Omental fat pad (tissue), 4 donors: ENCODE measurements at places on chromosomes 2 and 18.
A peak's percentile ranks its signal among the peaks of the same experiment; 100 is the strongest.

GRCh38 chr2:14720739-14721138 lies 88.2 kb downstream of the LRATD1 start:
- DNase-seq = no peak

- no peak for DNase-seq
Measured at GRCh38 chr2:85718009-85718391, 23.8 kb downstream of the GNLY start.

DNA sequence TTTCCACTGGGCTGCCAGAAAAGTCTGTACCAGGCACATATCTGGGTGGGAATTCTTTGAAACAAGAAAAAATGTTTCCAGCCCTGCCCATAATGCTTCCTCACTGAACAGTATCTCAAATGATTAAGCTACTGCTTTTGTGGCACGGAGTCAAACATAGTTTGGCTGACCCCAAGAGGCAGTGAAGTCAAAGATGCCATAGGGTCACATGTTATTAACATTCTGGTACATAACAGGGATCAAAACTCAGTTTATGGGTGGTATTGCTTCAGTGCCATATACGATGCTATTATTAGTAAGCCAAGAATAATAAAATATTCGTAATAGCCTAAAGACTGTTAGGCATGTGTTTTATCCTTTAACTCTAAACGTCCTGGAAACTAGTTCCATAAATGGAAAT lies 112.4 kb downstream of the FEZ2 start:
- DNase-seq = no peak

- DNase-seq = no peak
Measured at GRCh38 chr2:209806318-209806717, 34.7 kb downstream of the UNC80 start.

DNA sequence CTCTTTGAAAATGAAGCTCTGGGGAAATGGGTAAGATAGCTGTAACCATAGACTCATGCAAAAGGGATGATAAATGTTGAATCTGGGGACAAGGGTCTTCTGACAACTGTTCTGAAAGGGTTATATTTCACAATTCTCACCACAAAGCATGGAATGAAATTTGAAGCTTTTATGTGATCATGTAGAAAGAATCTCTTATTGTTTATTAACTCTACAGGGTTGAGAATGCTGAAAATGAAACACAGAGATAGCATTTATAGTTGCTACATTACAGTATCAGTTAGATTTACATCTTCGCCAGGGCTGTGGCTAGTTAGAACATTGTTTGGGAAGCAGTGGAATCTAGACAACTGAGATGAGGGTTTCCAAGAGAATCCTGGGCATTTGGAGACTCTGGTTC lies 97.4 kb upstream of the LHCGR start:
- no peak for DNase-seq

DNA sequence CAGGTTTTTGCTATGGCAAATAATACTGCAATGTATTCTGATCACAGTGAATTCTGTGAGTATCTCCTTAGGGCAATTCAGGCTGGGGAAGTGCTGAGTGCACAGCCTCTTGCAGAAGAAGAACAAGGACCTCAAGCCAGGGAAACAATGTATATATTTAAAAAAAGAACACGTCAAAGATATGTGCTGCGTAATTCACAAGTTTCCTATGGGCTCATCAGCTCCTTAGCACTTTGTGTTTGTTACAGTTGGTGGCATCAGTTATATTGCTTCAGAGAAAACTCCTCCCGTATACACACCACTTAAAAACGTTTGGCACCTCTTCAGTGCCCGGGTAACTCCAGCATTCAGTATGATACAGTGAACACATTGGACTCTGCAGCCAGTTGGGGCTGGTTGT lies 16.5 kb upstream of the MARCO start:
- no peak for DNase-seq

- no peak for DNase-seq
Measured at GRCh38 chr2:235390816-235391194, 103.0 kb upstream of the AGAP1 start.

- DNase-seq = no peak
Measured at GRCh38 chr2:38107738-38108410, 31.9 kb upstream of the CYP1B1 start.

GRCh38 chr2:38037757-38038621 lies 38.0 kb downstream of the CYP1B1 start:
- peak; percentile 39 for DNase-seq

GRCh38 chr2:219944866-219945265 lies 317.4 kb downstream of the SLC4A3 start:
- no peak for DNase-seq

- no peak for DNase-seq
Measured at GRCh38 chr2:71716697-71717624, 263.6 kb downstream of the DYSF start.

DNA sequence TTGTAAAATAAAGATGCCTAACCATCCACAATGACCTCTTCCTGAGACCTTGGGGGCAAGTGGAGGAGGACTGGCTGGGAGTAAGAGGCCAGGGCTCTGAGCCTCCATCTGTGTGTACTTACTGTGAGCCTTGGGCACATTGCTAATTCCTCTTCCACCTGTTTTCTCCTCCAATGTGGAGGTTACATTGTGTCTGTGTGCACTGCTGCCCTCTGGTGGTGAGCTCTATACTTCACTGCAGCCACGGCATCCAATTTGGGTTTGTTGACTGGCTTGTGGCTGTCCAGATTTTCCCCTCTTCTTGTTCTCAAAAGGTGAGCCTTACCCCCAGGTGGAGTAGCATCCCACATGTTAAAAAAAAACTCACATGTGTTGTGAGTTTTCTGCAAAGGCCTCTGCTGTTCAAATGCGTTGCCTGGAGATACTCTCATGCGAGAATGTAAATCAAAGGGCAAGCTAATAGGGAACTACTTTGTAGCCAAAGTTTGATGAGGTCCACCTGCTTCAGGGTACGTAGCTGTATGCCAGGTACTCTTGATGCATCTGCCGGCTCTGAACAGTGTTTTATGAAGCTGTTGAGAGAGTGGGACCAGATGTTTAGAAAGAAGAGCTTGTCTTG lies 80.8 kb downstream of the APOB start:
- peak; percentile 85 for DNase-seq

DNA sequence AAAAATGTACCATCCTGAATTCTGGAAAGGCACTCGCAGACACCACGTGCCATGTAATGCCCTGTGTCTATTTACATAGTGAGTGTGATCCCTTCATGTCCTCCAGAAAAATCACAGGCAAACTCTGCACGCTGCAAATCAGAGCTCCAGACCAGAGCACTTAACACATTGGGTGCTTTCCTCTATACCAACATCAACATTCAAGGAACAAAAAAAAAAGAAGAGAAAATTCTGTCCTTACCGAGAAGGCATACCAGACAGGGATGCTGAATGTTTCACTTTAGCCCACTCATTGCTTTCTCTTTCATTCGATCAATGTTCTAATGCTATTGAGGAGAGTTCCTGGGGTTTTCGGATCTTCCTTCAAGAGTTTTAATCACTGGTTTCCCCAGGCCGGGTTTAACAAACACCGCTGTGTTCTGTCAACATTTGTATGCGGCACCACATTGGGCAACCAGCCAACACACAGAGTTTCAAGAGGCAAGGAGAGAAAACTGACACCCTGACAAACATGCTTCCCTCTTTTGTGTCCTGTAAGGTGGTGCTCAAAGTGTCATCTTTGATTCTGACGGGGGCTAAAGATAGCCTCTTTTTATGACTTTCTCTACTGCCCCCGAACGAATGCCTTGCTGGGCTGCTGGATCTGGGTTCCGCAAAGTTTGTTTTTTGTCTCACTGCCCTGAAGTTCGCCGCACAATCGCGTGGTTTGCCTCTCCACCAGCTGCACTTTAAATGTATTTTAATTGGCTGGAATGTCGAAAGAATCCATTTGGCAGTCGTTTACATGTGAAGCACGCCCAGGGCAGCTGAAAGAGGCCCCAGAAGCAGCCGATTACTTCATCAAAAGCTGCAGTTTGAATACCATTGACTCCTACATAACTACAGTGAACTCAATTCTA lies 106.4 kb upstream of the NCKAP5 start:
- no peak for DNase-seq

DNA sequence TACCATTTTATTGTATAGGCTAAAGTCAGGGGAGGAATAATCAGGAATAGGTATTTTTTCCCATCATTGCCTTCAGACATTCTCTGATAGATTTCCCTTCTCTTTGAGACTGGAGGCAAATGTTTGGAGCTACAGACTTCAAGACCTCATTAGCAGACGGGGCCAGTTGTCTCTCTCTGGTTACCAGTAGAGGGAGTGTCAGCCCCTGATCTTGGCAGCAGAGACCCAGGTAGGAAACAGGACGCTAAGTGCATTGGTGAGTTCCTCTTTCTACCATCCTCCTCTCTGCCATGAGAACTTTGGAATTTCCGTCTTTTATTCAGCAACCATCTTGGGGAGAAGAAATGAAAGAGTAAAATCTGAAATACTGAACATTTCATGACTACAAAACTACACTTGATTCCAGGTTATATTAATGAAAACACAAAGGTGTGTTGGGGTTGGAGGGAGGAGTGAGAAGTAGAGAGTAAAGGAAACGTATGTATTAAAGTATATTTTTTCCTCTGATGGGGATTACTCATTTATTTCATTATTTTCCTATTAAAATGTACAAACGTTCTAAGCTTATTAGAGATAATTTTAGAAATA lies 186.2 kb upstream of the GCFC2 start:
- DNase-seq = no peak

DNA sequence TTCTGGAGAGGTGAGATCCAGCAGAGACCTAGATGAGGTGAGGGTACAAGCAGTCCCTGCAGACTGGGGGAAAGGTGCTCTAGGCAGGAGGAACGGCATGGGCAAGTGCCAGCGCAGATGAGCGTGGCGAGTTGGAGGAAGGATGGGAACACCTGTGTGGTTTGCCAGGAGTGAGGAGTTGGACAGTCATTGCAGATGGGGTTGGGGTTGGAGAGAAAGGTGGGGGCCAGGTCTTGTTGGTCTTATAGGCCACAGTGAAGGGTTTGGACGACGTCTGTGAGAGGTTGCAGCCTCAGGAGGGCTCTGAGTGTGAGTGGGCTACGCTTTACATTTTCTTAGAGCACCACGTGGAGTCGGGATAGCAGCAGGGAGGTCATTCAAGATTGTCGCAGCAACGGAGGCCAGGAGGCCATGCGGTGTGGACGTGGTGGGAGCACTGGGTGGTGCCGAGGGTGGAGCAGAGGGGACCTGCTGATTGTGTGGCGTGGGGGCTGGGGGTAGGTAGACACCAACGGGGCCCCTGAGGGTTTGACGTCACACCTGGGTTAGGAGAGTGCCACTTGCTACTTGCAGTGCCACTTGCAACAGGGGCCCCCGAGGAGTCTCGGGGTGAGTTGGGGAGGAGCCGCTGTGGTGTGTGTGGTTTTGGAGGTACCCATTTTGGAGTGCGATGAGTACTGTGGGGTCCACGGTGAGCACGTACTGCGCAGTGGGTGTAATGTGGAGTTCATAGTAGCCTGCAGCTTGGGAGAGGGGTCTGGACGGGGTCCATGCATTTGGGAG lies 66.2 kb downstream of the LPIN1 start:
- no peak for DNase-seq

DNA sequence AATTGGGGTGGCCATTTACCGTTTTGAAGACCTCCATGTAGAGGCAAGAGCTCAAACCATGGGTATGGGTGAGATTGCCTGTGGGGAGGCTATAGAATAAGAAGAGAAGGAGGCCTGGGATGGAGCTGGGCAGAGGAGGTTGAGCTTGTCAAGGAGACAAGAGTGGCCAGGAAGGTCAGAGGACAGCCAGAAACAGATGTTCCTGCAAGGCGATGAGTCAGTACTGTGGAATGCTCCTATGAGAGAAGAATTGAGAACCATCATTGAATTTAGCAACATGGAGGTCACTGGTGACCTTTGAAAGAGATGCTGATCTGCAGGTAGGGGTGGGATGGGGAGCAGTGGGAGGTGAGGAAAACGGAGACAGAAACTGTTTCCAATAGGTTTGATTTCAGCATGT lies 3.5 kb downstream of the ACSL3 start:
- DNase-seq = no peak

DNA sequence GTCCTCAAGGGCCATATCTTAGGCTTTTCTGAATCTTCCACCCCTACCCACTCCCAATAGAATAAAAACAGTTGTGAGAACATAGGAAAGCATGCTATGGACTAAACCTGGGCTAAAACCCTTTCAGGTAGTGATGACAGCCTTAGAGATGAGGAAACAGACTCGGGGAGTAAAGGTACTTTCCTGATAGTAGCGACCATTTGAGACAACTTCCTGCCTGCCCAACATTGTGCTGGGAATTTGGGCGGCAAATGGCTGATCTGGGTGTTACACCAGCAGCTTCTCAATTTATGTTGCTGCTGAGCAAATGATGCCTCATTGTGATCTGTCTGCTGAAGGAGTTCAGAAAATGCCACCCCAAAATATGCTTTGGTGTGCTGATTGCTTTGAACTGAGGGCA lies 66.6 kb downstream of the TMEM17 start:
- no peak for DNase-seq

DNA sequence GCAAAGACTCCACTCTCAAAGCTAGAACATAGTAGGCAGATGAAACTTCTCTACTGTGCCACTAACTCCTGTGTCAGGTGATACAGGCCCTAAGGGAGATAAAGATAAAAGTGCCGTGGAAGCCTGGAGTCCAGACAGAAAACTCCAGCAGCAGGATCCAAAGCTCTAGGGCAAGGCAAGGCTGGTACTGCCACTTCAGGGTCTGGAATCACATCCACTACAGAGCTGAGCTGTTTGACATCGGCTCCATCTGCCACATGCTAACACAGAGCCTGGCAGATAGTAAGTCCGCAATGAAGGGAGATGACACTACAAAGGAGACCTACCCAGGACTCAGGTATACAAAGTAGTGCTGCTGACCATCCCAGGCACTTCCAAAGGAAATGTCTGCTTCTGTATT lies 34.4 kb downstream of the EPG5 start:
- no peak for DNase-seq

- DNase-seq = no peak
Measured at GRCh38 chr2:186543561-186544131, 46.2 kb upstream of the ITGAV start.

DNA sequence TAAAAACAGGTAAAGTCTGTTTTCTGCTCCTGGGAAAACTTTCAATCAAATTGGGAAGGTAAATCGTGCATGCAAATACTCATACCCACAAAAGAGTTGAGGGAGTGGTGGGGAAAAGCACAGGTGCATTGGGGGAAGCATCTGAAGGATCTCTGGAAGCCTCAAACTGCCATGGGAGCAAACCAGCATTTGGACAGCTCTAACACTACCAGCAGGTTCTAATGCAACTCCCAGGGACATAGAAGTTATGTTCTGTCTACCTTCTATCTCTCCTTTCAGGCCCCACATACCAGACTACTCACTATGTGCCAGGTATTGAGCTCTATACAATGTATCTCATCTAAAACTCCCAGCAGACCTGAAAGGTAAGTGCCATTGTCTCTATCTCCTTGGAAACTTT lies 933.7 kb downstream of the NRXN1 start:
- no peak for DNase-seq

DNA sequence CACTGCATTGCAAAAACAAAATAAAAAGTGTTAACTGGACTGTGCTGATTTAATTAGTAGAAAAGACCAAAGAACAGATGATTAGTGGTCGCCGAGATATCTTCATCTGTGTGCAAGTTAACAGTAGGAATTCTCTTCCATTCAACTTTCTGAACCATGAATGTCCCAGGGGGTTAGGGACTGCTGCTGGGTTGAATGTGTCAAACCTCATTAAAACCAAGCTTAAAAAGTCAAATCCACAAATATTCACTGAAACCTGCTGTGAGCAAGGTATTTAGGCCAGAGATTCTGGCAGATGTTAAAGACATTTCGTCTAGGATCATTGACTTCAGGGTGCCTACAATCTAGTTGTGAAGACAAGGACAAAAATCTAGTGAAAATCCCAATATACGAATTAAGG lies 58.7 kb downstream of the STPG4 start:
- no peak for DNase-seq

- no peak for DNase-seq
Measured at GRCh38 chr2:173248381-173248780, 106.3 kb upstream of the CDCA7 start.
